H9 (cell line): ENCODE measurements at places on chromosomes 7 and 10. TPM values are rescaled to one million over a fixed set of nuclear protein-coding genes. Genes with fewer than 3 reads are reported as not detected.

DNA sequence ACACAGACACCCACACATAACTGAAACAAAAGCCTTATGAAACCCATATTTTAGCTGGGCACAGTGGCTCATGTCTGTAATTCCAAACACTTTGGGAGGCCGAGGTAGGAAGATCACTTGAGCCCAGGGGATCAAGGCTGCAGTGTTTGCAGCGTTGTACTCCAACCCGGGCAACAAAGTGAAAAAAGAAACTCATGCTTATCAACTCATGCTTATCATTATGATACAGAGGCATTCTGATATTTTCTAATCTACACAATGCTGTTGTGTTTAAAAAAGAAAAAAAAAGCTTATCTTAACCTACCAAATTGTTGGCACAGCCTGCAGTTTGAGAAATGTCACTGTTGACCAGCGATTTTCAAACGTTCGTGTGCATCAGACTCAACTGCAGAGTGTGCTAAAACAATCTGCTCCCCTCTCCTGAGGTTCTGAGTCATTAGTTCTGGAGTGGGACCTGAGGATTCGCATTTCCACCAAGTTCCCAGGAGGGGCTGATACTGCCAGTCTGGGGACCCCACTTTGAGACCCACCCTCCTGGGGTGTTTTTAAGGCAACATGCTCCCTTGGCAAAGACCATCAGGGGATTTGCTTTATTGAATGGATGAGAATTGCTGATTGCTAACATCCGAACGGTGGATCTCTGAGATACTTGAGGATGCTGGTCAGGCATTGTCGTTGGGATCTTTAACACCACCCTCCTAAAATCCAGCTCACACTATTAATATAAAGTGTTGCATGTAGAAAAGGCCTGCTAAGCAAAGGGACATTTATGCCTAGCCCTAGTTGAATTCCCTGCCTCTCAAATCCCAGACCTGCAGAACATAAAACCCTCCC is 16.2 kb downstream of the CHST3 start:
- H3K4me3 ChIP-seq: no peak overlapping the region
- DNase-seq: no peak
- peaks cover 2% of the 10 kb centered on the region; the same call in 1 of the 2 replicates for H3K4me1 ChIP-seq
- H3K27me3 ChIP-seq: no peaks in the 10 kb centered on the region

- H3K27me3 ChIP-seq: no peaks in the 10 kb centered on the region
- no peak overlapping the region for H3K4me3 ChIP-seq
- DNase-seq: no peak
- peaks cover 23% of the 10 kb centered on the region for H3K36me3 ChIP-seq
These were observed 50.0 kb upstream of the FAM20C start for GRCh38 chr7:142248-142941.

GRCh38 chr10:95403700-95404461 is 113.1 kb upstream of the PDLIM1 start:
- DNase-seq: no peak
- H3K27ac ChIP-seq: no peak overlapping the region
- H3K4me1 ChIP-seq: peaks cover 3% of the 10 kb centered on the region; the same call in 1 of the 2 replicates

DNA sequence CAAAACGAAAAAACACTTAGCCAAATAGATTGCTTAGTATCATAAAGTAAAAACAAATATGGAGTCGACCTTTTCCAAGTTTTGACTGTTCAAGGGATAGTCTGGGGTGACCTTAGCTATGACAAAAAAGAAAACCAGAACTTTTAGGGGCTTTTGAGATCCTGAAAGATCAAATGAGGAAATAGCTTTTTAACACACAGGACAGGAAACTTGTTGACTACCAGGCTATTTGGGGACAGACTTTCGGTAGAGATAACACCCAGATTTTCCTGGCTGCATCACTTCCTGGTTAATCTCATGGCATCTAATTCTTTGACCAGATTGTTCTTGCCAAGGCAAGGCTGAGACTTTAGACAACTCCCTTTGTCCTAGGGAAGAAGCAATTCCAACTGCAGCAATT is 34.5 kb upstream of the EGR2 start:
- no peak overlapping the region for H3K27ac ChIP-seq
- DNase-seq: no peak
- no peaks in the 10 kb centered on the region for H3K4me1 ChIP-seq
- H3K27me3 ChIP-seq: no peaks in the 10 kb centered on the region
- H3K36me3 ChIP-seq: no peaks in the 10 kb centered on the region
- H3K4me3 ChIP-seq: no peak overlapping the region

DNA sequence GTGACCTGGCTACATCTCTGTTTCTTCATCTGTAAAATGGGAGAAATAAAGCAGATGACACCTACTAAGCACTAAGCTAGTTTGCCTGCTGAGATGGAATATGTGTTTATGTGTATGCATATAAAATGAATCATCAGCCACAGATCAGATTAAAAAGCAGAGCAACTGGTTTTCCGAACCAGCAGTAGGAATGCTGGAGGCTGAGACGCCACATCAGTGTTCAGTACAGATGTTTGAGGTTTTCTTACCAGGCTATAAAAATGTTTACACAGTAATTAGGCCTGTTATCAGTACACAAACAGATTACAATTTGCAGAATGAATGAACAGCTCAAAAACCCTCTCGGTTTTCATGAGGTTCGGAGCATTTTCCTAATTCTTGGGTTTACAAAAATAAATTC is 85.8 kb downstream of the CALN1 start:
- H3K27me3 ChIP-seq: no peaks in the 10 kb centered on the region
- no peak overlapping the region for H3K4me3 ChIP-seq
- H3K4me1 ChIP-seq: no peaks in the 10 kb centered on the region

DNA sequence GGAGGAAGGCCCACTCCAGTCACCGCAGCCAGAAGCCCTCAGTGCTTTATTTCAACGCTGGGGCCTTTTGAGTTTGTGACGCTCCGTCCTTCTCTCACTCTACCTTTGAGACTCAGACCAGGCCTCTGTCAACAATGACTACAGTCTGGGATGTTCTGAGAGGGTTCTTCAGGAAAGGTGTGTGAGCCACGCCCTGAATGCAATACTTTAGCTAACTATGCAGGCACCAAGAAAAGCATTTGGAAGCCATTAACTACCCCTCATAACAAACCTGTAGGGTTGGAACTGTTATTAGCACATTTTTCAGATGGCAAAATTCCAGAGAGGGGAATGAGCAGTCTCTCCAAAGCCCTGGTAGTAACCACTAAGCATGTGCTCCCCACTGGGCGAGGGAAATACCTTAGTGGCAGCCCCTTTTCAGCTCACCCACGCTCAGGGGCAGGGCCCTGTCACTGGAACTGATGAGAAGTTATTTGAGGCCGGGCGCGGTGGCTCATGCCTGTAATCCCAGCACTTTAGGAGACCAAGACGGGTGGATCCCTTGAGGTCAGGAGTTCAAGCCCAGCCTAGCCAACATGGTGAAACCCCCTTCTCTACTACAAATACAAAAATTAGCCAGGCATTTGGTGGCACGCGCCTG is 5.7 kb upstream of the ARPC1B start:
- H3K27me3 ChIP-seq: no peaks in the 10 kb centered on the region
- DNase-seq: peak; percentile 28
- H3K4me3 ChIP-seq: no peak overlapping the region
- peaks cover 3% of the 10 kb centered on the region; the same call in 1 of the 2 replicates for H3K4me1 ChIP-seq
- H3K27ac ChIP-seq: no peak overlapping the region
- peaks cover 34% of the 10 kb centered on the region for H3K36me3 ChIP-seq

GRCh38 chr10:101777619-101778145 is 1.8 kb upstream of the FGF8 start:
- H3K27ac ChIP-seq: no peak overlapping the region
- no peak for DNase-seq
- H3K4me1 ChIP-seq: peaks cover 9% of the 10 kb centered on the region; the same call in 1 of the 2 replicates
- H3K27me3 ChIP-seq: peaks cover 48% of the 10 kb centered on the region

DNA sequence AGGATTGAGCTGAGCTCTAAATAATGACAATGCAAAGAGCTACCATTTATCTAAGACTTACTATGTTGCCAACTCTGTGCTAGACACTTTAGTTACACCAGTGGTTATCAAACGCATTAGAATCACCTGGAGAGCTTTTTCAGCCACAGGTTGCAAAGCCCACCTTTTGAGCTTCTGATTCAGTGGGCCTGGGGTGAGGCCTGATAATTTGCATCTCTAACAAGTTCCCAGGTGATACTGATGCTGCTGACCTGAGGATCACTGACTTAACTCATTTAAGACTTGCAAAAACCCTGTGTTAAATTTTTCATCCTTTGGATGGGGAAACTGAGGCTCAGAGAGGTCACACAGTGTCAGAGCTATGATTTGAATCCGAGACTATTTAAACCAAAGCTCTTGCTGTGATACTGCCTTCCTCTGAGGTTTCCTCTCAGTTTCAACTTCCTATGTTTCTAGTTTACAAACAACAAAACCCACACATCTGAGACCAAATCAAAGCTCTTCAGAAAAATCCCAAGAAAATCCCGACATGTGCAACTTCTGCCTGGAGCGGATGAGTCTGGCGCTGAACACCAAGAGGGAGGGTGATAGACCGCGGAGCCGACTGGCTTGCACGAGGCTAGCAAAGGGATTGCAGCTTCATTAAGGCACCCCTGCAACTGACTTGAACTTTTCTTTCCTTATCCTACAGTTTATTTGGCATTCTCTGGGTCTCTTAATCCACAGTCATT is 124.9 kb downstream of the CYP26A1 start:
- H3K27ac ChIP-seq: no peak overlapping the region

- no peak for DNase-seq
- H3K4me3 ChIP-seq: no peak overlapping the region
- no peak overlapping the region for H3K27ac ChIP-seq
These were observed 2.8 kb downstream of the HDAC9 start for GRCh38 chr7:18498341-18498740.

DNA sequence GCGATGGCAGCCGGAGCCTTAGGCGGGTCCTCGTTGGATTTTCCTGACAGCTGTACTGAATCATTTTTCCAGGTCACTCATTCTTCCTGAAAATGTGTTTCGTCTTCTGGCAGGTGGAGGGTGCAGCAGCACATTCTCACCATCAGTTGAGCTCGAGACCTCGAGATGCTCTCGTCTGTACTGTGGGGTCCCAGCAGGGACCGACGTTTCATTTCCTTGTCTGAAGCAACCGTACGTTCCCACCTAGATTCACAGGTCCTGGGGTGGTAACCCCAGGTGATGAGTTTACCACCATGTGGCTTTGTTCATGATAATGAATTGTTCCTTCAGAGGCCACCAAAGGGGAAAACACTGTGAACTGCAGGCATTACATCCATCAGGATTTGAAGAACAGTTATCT is 298.5 kb upstream of the FOXK1 start:
- H3K27ac ChIP-seq: no peak overlapping the region
- H3K4me1 ChIP-seq: no peaks in the 10 kb centered on the region
- DNase-seq: no peak
- peaks cover 16% of the 10 kb centered on the region for H3K36me3 ChIP-seq

DNA sequence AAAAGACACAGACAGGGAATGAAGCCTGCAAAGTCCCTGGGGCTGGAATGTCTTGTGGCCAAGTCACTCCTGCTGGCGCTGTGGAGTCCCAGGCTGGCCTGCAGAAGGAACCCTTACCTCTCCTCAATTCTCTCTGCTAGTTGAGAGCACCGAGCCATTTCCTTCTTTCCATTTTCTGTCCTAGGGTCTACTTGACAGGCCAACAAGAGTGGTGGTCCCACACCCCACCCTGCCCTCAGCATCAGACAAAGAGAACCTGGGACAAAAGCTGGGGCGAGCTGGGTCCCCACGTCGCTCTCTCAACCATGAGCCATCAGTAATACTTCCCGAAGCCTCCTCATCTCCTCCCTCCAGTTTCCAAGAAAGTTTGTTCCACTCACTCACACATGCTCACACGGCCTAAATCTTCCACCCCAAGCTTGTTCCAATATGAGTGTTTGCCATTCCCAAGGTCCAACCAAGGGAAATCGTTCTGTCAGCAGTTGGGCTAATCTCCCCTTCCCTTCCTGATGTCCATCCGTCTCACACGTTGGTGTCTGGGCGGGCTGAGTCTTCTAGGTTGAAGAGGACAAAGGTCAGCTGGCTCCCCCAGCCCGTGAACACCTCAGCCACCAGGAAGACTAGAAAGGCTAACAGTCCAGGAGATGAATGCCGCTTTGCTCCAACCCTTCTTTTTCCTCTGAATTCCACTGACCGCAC is 44.3 kb downstream of the CLEC2L start:
- DNase-seq: no peak
- H3K4me1 ChIP-seq: no peaks in the 10 kb centered on the region
- no peak overlapping the region for H3K4me3 ChIP-seq
- no peaks in the 10 kb centered on the region for H3K27me3 ChIP-seq

- no peaks in the 10 kb centered on the region for H3K27me3 ChIP-seq
- no peak overlapping the region for H3K27ac ChIP-seq
- H3K4me3 ChIP-seq: no peak overlapping the region
- no peak for DNase-seq
- no peaks in the 10 kb centered on the region for H3K4me1 ChIP-seq
- H3K36me3 ChIP-seq: no peaks in the 10 kb centered on the region
These were observed 13.6 kb upstream of the UCMA start for GRCh38 chr10:13247784-13248183.

GRCh38 chr7:43164757-43165156 is 52.3 kb downstream of the HECW1 start:
- H3K27me3 ChIP-seq: no peaks in the 10 kb centered on the region
- no peak for DNase-seq
- no peaks in the 10 kb centered on the region for H3K4me1 ChIP-seq

DNA sequence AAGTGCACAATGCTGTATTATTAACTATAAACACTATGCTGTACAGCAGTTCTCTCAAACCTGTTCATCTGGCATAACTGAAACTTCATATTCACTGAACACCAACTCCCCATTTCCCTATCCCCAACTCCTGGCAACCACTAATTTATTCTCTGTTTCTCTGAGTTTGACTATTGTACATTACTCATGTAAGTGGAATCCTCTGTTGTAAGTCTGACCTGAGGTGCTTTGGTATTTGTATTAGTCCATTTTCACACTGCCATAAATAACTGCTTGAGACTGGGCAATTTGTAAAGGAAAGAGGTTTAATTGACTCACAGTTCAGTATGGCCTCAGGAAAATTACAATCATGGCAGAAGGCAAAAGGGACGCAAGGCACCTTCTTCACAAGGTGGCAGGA is 266.3 kb downstream of the PPP1R3A start:
- no peaks in the 10 kb centered on the region for H3K4me1 ChIP-seq
- H3K4me3 ChIP-seq: no peak overlapping the region
- no peak for DNase-seq
- no peak overlapping the region for H3K27ac ChIP-seq

DNA sequence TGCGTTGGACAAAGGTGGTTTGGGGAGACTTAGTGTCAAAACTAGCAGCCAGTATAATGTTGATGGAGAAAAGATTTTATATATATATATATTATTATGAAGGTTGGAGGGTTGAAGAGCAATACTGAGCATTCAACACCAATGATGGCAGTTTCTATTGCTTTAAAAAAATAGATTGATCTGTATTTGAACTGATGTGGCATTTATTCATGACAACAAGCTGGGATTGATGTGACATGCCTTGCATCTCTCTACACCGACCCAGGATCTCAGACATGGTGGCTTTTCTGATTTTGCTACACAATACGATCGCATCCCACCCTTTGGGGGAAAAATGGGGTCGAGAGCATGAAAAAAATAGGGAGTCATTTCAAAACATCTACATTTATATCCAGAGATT is 175.4 kb downstream of the POU6F2 start:
- H3K4me3 ChIP-seq: no peak overlapping the region
- DNase-seq: no peak
- H3K27ac ChIP-seq: no peak overlapping the region
- H3K27me3 ChIP-seq: no peaks in the 10 kb centered on the region

Gene PKD2L1
- 0.20 TPM in 1 of 2 replicates, not detected in the other for total RNA-seq

Gene GPR158
- 0.24 and 0.33 TPM in 2 replicates for total RNA-seq

Gene EEPD1
- total RNA-seq: 3.8 and 5.0 TPM in 2 replicates

Gene PPP1R3C
- total RNA-seq: 1.1 and 1.2 TPM in 2 replicates

Gene PTPRE
- 0.70 and 0.77 TPM in 2 replicates for total RNA-seq

Gene NAT16
- total RNA-seq: 0.50 and 0.88 TPM in 2 replicates

Gene SEC61A2
- total RNA-seq: 13.9 TPM in 2 replicates

Gene GRM3
- total RNA-seq: 0.15 and 0.70 TPM in 2 replicates

Gene RAB11FIP2
- total RNA-seq: 15.0 and 18.4 TPM in 2 replicates
